ENCODE measurements at places on chromosomes 4 and X.

GRCh38 chrX:66622209-66622608 is 16.7 kb downstream of the EDA2R start:
- DNase-seq: no peak

DNA sequence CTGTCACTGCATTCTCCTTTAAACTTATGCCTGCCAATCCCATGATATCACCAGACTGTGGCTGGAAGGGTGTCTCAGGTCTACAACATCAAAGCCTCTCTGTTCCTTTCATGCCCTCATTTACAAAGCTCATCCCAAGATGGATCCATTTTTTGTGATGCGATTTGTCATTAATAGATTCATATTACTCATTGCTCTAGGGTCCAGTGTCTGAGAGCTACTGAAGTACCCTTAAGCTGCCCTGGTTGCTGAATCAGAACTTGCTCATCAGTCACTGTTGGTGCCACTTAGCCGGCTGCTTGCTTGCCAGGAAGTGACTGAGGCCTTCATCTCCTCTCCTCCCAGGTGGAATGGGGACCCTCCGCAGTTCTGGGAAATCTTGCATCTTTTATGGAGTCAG is 395.5 kb upstream of the BOD1L1 start:
- DNase-seq: no peak

DNA sequence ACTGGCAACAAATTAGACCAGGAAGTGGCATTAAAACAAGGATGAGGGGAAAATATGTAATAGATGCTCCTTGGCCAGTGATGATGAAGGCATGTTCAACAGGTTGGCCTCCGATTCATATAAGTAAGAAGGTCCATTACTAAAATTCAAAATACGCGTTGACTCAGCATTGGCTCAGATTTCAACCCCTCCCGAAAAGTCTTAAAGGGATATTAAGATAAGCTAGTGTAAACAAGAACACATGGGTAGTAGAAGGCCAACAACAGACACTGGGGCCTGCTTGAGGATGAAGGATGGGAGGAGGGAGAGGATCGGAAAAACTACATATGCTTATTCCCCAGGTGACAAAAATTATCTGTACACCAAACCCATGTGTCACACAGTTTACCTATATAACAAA is 19.1 kb upstream of the LAP3 start:
- no peak for DNase-seq

DNA sequence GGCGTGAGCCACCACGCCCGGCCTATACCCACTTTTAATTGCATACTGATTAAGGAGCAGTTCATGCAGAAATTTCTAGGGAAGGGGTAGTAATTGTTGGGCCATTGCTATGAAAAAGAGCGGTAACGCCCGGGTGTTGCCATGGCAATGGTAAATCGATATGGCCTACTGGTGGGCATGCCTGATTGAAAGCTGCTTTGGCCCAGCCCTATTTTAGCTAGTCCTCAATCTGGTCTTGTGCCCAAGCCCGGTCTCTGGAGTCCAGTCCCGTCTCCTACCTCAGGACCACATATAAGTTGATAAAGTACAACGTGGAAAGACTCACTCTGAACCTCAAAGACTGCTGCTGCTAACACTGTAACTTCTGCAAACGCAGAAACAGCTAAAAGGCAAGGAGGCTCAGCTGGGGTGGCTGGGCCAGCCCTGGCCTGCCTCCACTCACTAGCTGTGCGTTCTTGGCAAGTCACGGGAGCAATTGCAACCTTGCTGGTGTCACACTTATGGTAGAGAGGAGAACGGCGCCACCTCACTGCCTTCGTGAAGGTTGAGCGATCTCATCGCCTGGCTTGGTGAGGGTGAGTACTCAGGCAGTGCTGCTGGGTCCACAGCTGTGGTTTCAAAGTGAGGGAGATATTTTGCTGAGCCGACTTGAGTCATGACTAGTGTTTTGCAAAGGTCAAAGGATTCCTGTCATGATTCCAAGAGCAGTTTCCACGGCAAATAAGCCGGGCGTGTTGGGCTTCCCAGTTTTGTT is 57.0 kb upstream of the GRPEL1 start:
- DNase-seq: no peak

GRCh38 chrX:38601866-38602265 is 40.5 kb downstream of the TSPAN7 start:
- DNase-seq: no peak

GRCh38 chrX:105136786-105137185 is 83.7 kb downstream of the TEX13A start:
- no peak for DNase-seq

DNA sequence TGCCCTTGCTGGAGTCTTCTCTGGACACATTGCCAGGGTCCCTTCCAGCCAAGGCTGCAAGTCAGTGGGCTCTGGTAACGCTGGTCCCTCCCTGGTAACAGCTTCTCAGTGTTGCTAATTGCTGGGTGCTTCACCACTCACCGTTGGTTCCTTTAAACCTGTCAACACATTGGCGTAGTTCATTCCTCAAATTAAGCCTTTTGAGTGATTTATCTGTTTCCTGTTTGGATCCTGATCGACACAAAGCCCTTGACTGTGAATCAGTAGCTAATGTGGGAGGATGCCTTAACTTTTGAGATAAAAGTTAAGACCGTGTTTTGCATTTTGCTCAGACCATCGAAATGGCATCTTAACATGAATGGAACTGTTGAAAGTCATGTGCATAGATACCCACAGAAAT is 125.9 kb downstream of the AMELX start:
- DNase-seq: no peak

- no peak for DNase-seq
Observed at GRCh38 chr4:89506866-89507491, 199.4 kb upstream of the GPRIN3 start.

GRCh38 chr4:25320336-25320735 is 7.8 kb downstream of the ZCCHC4 start:
- DNase-seq: no peak

- DNase-seq: no peak
Observed at GRCh38 chr4:63275491-63275890, 1133.8 kb downstream of the TECRL start.
